ENCODE measurements at places on chromosomes 7 and 10.

DNA sequence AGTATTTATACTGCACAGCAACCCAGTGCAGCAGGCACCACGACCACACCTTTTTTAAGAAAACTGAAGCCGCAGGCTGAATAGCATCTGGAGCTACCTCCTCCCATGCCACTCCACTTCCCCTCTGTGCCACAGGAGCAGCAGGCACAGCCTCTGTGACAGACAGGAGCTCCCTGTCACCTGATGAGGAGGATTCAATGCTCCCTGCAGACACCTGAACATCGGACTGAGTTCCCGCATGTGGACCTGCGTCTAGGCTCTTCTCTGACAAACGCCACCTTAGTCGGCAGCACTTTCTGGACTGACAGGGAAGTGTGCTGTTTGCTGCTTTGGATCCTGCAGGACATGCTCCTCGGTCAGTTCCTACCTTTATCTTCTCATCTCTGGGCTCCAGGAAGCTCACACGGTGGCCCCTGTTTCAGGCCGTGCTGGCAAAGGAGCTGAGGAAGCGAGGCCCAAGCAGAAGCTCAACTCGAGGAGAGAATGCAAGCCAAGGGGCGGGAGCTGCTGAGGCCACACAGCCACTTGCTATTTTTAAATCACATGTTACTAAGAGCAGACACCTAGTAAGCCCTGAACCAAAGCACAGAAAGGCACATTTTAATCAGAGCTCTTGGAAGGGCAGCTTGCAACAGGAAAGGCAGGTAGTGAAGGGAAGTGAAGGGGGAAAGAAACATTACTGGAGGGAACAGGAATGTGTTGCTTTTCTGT, 56.6 kb downstream of the VOPP1 start:
- ATAC-seq, result no peak

DNA sequence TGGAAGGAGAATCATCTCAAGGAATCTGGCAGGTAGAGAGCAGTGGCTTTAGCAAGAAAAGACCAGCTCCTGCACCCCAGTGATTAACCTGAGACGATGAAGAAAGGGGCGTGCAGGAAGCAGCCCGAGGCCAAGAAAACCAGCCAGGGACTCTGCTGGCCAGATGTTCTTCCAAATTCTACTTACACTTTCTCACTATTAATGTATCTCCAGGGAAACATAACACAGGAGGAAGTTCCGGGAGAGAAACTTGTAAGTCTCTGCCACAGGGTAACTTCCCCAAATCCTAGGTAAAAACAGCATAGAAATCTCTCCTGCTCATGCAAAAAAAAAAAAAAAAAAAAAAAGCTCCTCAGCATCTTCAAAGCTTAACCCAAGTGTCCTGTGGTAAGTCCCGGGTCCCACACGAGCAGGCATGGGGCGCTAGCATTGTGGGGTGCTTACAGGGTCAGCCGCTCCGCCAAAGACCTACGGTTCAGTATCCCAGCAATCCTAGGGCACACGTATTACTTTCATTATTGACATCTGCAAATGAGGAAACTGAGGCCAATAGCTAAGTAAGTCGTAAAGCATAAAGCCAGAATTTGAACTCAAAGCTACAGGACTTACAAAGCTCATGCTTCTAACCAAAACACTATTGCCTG, 97.2 kb upstream of the GNA12 start:
- no peak for ATAC-seq

DNA sequence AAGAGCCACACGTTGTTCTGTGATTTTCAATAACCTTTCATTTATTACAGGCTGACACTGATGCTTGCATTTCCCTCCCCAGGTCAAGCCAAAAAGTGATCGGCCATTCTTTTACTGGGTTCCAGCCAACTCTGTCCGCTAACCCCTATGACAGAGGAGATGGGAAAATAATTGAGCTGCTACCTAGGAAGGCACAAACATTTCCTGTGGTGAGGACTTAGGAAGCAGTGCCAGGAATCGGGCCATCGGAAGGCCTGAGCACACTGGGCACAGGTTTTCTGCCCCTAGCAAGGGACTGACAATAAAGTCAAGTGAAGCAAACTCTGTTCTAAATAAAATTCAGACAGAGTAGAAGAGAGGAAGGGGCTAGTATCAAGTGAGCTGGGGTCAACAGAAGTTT, 313.0 kb upstream of the AOAH start:
- no peak for ATAC-seq

GRCh38 chr7:43823941-43824340, 45.4 kb downstream of the MRPS24 start:
- ATAC-seq, result no peak

DNA sequence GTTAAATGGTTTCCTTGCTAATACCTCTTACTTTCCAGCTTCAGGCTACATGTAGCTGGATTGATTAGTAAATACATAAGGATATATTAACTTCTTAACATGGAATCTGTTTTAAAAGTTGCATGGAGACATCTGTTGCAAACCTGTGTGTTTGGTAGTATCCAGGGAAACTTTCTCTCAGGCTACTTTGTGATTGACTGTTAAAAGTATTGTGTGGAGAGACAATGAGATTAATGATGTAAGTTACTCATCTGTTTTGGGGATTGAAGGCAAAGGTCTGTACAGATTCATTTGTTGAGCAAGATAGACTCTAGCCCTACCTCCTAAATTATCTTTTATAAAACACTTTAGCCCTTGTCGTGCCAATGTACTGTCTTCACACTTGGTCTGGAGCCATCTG, 6.6 kb downstream of the CREB5 start:
- no peak for ATAC-seq

DNA sequence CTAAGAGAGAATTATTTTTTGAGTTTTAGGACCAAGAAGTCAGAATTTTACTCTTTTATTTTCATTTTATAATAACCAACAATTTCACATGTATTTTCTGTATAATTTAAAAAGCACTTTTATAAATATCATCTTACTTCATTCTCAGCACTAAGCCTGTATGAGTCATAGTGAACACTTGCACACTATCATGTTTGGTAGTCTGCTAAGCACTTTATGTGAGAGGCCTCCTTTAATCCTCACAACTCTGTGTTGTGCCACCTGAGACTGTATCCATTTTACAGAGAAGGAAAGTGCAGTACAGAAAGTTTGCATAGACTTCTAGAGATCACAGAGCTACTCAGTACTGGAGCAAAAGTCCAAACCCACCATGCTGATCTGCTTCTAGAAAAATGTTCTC, 939.6 kb downstream of the NRG3 start:
- peak; percentile 43 for ATAC-seq

GRCh38 chr10:42812028-42812427, 29.4 kb downstream of the BMS1 start:
- no peak for ATAC-seq

DNA sequence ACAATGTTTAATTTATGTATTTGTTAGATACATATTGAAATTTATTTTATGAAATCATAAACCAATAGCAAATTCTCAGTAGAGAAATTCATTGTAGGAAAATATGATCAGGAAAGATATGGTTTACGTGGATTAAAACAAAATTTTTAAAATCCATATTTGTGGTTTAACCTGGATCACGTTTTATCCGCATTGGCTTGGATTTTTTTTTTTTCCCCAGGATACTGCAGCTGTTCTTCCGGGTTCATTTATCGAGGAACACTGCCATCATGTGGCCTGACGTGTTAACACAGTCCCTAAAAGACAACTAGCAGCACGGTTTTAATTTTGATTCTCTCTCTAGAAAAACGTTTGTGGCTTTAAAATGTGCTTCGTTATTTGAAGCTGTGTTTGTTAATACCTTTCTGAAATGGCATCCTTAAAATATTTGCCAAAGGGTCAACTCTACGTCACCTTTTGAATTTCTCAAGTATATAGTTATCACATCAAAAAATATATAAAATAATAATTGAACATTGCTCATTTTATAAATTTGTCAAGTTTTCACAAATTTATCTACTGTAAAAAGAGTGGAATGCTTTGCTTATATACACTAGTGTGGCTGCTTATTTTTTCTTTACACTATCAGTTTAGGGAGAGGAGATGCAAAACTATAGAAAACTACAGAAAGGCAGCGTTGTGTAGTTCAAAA, 8.7 kb upstream of the ASB4 start:
- ATAC-seq, result peak; percentile 49

DNA sequence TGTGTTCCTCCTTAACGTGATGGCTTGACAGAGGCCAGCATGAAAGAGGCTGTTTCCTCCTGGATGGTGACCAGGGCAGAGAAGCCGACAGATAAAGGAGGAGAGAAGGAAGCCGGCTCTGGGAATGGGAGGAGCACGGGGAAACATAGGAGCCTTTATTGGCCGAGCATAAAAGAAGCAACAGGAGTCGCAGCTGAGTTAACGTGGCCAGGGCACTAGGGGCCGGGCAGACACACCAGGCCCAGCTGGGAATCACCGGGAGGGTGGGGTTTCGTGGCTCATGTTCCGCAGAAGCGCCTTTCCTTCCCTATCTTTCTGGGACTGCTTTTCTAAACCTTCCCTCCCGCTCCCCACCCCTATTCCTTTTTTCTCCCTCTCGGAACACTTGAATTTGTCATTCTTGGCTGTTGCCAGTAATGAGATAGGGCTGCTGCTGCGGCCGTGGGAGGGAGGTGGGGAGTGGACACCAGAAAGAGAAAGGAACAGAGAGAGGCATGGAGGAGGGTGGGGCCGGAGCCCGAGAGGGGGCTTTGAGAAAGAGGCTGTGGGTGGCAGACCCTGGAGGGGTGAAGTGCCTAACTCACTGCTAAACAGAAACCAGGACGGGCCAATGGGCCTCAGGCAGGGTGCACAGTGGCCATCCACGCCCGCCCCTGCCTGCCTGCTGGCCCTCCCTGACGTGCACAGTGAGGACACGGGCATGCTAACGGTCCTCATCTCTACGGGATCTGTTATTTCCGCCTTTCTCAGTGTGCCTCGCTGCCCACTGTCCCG, 65.2 kb downstream of the COL13A1 start:
- ATAC-seq, result peak; percentile 90

- ATAC-seq, result no peak
Measured at GRCh38 chr10:133177380-133178157, 17.6 kb downstream of the KNDC1 start.

GRCh38 chr10:18043148-18044006, 91.7 kb downstream of the SLC39A12 start:
- no peak for ATAC-seq

DNA sequence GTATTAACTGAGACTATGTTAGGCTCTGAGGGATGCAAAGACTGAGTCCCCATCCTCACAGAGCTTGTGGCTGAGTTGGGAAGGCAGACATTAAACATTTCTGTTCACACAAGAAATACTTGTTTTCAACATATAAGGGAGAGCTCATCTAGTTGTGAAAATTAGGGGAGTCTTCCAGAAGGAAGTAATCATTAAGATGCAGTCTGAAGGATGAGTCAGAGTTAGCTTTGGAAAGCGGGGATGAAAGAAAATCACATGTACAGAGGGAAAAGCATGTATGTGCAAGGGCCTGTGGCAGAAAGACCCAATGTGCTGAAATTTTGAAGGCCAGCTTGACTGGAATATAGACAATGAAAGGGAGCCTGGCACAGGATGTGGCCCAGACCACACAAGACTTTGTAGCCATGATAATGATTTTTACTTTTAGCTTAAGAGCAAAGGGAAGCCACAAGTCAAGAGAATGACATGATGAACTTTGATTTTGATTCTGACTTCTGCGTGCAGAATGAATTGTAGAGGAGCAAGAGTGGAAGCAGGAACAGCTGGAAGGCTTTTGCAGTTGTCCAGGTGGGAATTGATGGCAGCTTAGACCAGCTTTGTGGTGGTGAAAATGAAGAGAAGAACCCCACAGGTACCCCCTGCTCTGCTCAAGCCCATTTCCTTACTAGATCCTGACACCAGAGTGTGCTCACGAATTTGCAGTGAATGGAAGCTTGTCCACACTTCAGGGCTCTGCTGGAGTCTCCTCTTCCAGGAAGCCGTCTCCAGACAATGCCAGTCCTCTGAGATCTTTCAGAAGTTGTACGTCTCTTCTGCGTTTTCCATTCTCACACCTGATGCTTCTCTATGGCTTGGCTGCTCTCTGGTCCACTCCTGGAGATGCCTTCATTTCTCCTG, 115.6 kb downstream of the ATXN7L1 start:
- peak; percentile 8 for ATAC-seq

All from motor neuron (in vitro differentiated cells).